ENCODE measurements at places on chromosomes 3 and 15. TPM values are rescaled to one million over a fixed set of nuclear protein-coding genes. Genes with fewer than 3 reads are reported as not detected.

TMEM207 gene
- total RNA-seq = not detected

PRSS50 gene
- 1.1 TPM for total RNA-seq

MORC1 gene
- not detected for total RNA-seq

DNA sequence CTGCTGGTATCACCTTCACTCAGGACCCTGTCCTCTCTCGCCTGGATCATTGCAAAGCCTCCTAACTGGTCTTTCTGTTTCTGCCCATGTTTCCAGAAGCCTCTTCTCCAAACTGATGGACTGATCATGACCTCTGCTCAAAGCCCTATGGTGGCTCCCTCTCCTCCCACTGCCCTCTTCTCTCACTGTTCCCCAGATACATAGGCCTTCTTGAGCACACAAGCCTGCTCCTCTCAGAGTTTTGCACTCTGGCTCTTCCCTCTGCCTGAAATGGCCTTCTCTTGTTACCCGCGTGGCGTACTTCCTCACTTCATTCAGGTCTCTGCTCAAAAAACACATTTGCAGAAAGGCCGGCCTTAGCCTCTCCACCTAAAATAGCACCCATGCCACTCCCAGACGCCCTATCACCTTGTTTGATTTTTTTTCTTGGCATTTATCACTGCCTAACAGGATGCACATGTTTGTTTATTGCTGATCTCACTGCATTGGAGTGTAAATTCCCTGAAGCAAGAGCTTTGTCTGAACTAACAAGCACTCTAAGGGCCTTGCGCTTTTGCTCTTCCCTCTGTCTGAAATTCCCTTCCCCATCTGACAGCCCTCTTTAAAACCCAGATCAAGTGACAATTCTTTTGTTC is 1.4 kb upstream of the ETFA start:
- DNase-seq = no peak
- no peaks in the 10 kb centered on the region for H3K27me3 ChIP-seq
- peak overlapping the region; percentile 90 for H3K27ac ChIP-seq
- peaks cover 15% of the 10 kb centered on the region for H3K36me3 ChIP-seq
- H3K4me3 ChIP-seq = peak overlapping the region; percentile 77

IFT80 gene
- 40.8 TPM for total RNA-seq

ALDH1A2 gene
- 38.3 TPM for total RNA-seq

GRCh38 chr15:78695854-78696253 is 54.8 kb upstream of the CHRNB4 start:
- no peaks in the 10 kb centered on the region for H3K36me3 ChIP-seq
- H3K4me3 ChIP-seq = no peak overlapping the region
- peaks cover 23% of the 10 kb centered on the region for H3K4me1 ChIP-seq

PLA2G4F gene
- total RNA-seq = 3.2 TPM

GRCh38 chr3:151371526-151371925 is 13.0 kb downstream of the P2RY12 start:
- no peaks in the 10 kb centered on the region for H3K27me3 ChIP-seq
- H3K36me3 ChIP-seq = peaks cover 3% of the 10 kb centered on the region
- DNase-seq = no peak
- H3K27ac ChIP-seq = no peak overlapping the region

DNA sequence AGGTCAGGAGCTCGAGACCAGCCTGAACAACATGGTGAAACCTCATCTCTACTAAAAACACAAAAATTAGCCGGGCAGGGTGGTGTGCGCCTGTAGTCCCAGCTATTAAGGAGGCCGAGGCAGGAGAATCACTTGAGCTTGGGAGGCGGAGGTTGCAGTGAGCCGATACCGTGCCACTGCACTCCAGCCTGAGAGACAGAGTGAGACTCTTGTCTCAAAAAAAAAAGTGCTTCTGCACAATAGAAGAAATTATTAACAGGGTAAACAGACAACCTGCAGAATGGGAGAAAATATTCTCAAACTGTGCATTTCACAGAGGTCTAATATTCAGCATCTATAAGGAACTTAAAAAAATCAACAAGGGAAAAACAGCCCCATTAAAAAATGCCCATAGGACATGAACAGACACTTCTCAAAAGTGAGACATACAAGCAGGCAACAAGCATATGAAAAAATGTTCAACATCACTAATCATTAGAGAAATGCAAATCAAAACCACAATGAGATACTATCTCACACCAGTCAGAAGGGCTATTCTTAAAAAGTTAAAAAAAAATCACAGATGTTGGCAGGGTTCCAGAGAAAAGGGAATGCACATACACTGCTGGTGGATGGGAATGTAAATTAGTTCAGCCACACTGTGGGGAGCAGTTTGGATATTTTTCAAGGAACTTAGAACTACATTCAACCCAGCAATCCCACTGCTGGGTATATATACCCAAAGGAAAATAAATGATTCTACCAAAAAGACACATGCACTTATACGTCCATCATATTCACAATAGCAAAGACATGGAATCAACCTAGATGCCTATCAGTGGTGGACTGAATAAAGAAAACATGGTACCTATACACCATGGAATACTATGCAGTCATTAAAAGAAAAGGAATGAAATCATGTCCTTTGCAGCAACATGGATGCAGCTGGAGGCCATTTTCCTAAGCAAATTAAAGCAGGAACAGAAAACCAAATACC is 75.5 kb downstream of the MSL2 start:
- no peak overlapping the region for H3K4me3 ChIP-seq
- peaks cover 10% of the 10 kb centered on the region for H3K36me3 ChIP-seq
- H3K27ac ChIP-seq = no peak overlapping the region
- H3K4me1 ChIP-seq = no peaks in the 10 kb centered on the region

DNAH12 gene
- total RNA-seq = 0.29 TPM

DNA sequence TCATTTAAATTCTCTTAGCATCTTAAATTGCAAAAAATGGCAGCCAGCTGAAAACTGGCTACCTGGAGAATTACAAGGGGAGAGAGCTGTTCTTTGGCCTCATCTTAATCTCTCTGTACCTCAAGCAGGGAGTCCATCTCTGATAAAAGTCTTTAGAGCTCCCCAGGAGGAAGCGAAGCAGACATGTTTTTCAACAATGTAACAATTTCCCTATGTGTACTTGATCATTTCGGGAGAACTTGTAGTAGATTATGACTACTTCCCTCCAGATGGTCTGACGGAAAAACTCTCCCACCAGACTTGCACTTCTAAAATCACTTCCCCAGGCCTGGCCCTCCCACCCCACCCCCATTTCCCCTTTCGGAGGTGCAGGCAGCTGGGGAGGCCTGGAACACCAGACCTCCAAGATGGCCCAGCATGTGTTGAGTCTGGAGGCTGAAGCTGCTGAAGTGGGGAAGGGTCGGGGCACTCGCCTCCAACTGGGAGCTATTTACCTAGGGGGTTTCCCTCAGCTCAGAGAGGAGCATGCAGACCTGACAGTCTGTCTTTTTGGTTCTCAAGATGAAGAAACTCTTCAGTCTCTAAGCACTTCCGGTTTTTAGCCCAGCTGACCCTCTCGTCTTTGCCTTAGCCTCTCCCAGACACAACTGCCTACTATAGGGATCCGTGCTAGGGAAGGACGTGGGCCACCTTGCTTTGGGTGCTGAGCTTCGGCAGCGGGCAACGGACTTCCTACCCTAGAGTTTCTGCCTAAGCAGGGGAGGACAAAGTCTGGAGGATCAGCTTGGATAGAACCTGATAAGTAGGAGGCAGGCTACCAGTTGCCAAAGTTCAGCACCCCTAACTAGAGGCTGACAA is 164.0 kb upstream of the TBL1XR1 start:
- H3K4me1 ChIP-seq = peaks cover 57% of the 10 kb centered on the region
- no peaks in the 10 kb centered on the region for H3K36me3 ChIP-seq
- DNase-seq = no peak
- peak overlapping the region; percentile 88 for H3K4me3 ChIP-seq
- peaks cover 8% of the 10 kb centered on the region for H3K27me3 ChIP-seq

- H3K36me3 ChIP-seq = no peaks in the 10 kb centered on the region
- no peak for DNase-seq
- H3K27ac ChIP-seq = no peak overlapping the region
- H3K4me3 ChIP-seq = no peak overlapping the region
- peaks cover 6% of the 10 kb centered on the region for H3K4me1 ChIP-seq
Observed at GRCh38 chr3:138180375-138181029, 5.8 kb upstream of the DBR1 start.

- H3K27me3 ChIP-seq = no peaks in the 10 kb centered on the region
- H3K4me1 ChIP-seq = no peaks in the 10 kb centered on the region
- H3K36me3 ChIP-seq = peaks cover 87% of the 10 kb centered on the region
- DNase-seq = no peak
- H3K27ac ChIP-seq = no peak overlapping the region
- H3K4me3 ChIP-seq = no peak overlapping the region
Observed at GRCh38 chr15:25051399-25052154, 96.8 kb downstream of the SNRPN start.

DNA sequence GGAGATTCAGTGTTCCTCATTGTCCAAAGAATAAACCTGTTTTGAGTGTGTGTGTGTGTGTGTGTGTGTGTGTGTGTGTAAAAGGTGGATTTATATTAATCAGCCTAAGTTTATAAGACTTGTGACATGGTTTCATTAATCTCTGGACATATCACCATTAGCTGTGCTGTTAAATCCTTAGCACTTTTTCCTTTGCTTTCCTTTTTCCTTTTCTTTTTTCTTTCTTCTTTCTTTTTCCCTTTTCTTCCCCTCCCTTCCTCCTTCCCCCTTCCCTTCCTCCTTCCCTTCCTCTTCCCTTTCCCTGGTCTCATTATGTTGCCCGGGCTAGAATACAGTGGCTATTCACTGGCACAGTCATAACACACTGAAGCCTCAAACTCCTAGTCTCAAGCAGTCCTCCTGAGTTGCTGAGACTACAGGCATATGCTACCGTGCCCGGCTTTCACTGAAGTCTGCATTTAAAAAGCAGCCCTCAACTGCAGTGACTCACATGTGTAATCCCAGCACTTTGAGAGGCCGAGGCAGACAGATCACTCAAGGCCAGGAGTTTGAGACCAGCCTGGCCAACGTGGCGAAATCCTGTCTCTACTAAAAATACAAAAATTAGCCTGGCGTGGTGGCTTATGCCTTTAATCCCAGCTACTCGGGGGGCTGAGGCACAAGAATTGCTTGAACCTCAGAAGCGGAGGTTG is 28.6 kb upstream of the ITPKA start:
- no peak overlapping the region for H3K27ac ChIP-seq
- H3K27me3 ChIP-seq = no peaks in the 10 kb centered on the region
- peaks cover 31% of the 10 kb centered on the region for H3K36me3 ChIP-seq
- peaks cover 3% of the 10 kb centered on the region for H3K4me1 ChIP-seq

- H3K4me1 ChIP-seq = peaks cover 4% of the 10 kb centered on the region
- H3K4me3 ChIP-seq = no peak overlapping the region
- no peak overlapping the region for H3K27ac ChIP-seq
Observed at GRCh38 chr3:101074518-101074917, 81.3 kb upstream of the ABI3BP start.

GRCh38 chr3:194036842-194037241 is 99.1 kb upstream of the HES1 start:
- DNase-seq = no peak
- H3K4me1 ChIP-seq = peaks cover 62% of the 10 kb centered on the region
- no peaks in the 10 kb centered on the region for H3K36me3 ChIP-seq
- peaks cover 8% of the 10 kb centered on the region for H3K27me3 ChIP-seq
- no peak overlapping the region for H3K4me3 ChIP-seq

DNA sequence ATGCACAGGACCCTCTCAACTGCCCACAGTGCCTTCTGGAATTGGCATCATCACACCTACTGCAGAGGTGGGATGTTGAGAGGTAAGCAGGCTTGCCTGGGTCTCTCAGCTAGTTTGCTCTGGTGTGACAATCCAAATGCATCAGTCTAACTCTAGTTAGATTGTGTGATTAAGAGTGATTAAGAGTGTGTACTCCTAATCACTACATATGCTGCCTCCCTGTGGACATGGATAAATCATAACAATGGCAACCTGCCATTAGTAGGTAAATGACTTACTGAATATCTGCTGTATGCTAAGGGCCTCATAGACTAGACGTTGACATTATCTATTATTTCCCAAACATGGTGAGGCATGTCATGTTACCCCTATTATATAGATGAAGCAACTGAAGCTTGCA is 342.1 kb downstream of the OCA2 start:
- DNase-seq = no peak
- no peaks in the 10 kb centered on the region for H3K4me1 ChIP-seq
- H3K27ac ChIP-seq = no peak overlapping the region
- H3K36me3 ChIP-seq = no peaks in the 10 kb centered on the region
- H3K27me3 ChIP-seq = peaks cover 10% of the 10 kb centered on the region
- H3K4me3 ChIP-seq = no peak overlapping the region

DNA sequence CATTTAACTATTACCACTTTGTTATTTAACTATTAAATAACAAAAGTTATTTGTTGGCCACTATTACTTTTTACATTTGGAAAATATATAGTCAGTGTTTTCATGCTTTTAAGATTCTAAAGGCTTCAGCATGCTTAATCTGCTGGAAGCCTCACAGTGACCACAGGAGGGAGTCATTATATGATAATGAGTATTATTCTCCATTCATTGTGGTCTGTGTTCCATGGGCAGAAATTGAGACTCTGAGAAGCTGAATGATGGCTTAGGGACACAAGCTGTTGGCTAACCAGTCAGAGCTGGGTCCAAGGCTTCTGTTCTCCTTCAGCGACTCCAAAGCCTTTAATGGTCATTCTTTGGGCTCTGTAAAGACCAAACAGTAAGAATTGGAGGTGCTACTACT is 64.7 kb downstream of the BFSP2 start:
- DNase-seq = no peak
- H3K4me1 ChIP-seq = peaks cover 26% of the 10 kb centered on the region
- H3K36me3 ChIP-seq = no peaks in the 10 kb centered on the region
- H3K27me3 ChIP-seq = no peaks in the 10 kb centered on the region

DNA sequence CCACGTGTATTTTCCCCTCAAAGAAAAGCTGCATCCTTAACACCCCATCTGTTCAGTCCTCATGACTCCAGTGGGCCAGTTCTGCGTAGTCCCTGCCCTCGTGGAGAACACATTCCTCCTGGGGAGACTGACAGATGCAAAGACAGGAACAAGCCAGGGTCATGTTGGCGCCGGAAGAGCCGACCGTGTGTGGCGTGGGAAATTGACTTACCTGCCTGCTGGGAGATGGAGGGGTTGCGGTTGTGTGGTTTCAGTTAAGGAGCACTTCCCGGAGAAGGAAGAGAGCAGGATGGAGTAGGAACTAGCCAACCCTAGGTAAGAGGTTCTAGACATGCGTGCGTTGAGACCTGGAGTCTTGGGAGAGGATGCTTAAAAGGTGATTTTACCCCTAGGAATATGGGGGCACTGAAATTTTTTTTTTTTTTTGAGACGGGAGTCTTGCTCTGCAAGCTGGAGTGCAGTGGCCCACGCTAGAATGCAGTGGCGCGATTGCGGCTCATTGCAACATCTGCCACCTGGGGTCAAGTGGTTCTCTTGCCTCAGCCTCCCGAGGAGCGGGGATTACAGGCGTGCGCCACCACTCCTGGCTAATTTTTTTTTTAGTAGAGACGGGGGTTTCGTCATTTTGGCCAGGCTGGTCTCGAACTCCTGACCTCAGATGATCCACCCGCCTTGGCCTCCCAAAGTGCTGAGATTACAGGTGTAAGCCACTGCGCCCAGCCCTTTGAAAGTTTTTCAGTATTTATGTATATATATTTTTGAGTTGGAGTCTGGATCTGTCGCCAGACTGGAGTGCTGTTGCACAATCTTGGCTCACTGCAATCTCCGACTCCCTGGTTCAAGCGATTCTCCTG is 1.4 kb downstream of the VHL start:
- peak overlapping the region; percentile 92 for H3K4me3 ChIP-seq
- H3K27ac ChIP-seq = peak overlapping the region; percentile 52
- H3K27me3 ChIP-seq = no peaks in the 10 kb centered on the region
- DNase-seq = no peak
- peaks cover 19% of the 10 kb centered on the region for H3K4me1 ChIP-seq
- H3K36me3 ChIP-seq = peaks cover 17% of the 10 kb centered on the region

All from type B pancreatic cell (in vitro differentiated cells).